ENCODE measurements at places on chromosomes 16 and 17.
A peak's percentile ranks its signal among the peaks of the same experiment; 100 is the strongest.

DNA sequence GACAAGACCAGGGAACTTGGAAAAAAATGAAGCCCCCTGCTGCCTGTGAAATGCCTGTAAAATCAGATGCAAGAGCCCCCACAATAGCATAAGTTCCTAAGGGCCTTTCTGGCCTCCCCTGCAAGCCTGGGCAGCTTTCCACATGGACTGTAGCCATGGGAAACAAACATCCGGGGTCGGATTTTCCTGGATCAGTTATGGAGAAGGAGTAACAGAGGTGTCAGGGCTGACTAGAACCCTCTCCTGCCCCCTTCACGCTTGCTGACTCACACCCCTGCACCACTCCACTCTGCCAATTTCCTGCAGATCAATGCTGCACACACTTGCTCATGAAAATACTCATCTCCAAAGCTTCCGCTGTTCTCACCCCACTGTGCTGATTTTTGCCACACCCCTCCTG is 258.6 kb downstream of the CBLN1 start:
- no peak for DNase-seq

DNA sequence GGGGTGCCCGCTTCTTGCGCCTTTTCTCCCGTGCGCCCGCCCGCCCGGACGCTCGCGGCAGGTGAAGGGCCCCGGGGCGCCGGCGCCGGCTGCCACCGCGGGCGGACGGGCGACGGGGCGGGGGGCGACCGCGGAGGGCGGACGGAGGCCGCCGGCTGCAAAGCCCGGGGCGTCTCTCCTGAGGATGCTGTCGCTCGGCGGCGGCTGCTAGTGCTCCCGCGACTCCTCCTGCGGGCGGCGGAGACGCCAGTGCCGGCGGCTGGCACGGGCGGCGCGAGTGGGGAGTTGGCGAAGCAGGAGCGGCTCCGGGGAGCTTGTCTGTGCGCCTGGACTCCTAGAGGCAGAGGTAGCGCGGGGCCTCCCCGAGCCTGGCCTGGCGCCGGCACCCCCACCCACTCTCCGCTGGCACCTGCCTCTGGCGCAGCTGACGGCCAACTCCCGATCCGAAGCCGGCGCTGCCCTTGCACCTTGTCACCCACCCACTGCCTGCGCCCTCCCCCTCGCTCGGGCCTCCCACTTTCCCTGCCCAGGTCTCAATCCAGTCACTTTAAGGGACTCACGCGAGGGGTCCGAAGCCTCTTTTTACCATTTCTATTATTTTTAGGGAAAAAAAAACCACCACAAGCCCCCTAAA is at the start of gene FAM20A:
FAM20A (minus strand) TSS at position 437 of the 634 bp plus-strand sequence. CDS start 701 bp downstream, outside the sequence.
- DNase-seq: peak; percentile 31

DNA sequence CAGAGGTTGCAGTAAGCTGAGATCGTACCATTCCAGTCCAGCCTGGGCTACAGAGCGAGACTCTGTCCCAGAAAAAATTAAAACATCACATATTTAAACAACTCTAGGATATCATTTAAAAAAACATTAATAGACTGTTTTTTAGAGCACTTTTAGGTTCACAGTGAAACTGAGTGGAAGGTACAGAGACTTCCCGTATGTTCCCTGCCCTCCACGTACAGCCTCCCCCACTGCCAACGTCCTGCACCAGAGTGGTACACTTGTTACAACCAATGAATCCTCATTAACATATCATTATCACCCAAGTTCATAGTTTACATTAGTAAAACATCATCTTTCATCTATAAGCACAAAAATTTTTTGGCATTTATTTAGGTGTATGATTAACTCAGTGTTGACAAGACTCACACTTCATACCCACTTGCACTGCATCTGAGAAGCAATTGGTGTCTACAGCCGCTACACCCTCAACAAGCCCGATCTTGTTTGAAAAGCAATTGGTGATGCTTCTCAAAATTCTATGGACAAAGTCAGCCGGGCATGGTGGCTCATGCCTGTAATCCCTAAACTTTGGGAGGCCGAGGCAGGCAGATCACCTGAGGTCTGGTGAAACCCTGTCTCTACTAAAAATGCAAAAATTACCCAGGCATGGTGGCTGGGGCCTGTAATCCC is 39.9 kb upstream of the STH start:
- DNase-seq: no peak

GRCh38 chr16:67199011-67199807 is at the start of gene ELMO3:
Gene ELMO3, plus strand, starts transcription at chr16:67199131. Its CDS starts 196 bp downstream, at chr16:67199327.
- no peak for DNase-seq

GRCh38 chr17:74737299-74738050 is 419 bp downstream of the RAB37 start:
- DNase-seq: no peak

DNA sequence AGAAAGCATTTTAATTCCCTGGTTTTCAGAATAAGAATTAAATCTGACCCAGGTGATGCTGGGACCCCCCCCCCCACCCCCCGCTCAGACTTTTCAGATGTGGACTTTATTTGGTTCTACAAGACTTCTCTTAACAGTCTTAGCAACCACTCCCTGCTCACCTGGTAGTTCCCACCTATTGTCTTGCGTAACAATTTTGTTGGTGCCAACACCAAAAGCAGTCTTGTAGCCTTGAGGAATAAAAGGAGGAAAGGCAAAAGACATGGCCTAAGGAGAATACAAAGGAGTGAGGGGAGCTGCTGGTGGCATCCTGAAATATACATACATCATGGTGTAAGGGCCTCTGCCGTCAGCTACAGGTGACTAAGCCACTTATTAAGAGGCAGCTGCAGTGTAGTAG is 5.0 kb downstream of the TTLL6 start:
- no peak for DNase-seq

DNA sequence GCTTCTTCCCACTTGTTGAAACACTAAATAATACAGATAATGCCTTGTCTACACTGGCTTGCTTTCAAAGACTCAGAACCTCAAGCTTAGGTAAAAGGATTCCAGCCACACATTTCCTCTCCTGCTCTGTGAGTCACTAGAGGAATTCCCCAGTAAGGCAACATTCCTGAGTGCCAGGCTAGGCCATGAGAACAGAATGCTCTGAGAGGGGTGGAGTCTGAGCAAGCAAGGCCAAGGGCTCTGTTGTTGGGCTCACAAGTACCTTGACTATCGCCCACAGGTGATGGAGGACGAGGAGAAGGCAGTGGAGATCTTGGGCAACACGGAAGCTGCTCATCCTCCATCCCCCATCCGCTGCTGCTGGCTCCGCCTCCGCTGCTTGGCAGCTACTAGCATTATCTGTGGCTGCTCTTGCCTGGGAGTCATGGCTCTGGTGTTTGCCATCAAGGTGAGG is 6.7 kb upstream of the PHKG2 start:
- DNase-seq: no peak

DNA sequence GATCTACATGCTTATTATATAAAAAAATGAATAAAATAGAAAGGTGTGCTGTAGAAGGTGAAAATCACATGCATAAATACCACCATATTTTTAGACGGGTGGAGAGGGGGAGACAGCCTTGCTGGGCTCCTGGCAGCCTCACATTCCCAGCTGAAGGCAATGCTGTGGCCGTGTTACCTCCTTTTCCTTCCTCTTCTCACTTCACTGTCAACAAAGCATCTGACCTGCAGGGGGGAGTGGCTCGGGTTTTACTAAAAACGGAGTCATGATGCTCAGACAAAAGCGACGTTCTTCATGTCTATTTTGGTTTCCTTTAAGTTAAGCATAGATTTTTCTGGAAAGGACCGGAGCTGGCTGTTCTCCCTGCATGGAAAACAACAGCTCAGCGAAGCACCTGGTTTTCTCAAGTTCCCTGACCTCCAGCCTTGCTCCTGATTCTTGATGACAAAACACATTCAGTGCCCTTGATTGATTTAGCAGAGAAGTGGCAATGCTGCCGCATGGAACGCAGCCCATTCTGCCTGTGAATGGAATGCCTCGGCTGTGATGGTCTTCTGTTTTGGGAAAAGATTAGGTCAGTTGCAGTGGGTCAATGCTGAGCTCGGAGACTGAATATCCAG is 5.5 kb upstream of the RPTOR start:
- no peak for DNase-seq

- no peak for DNase-seq
Measured at GRCh38 chr16:47887496-47887895, 268.3 kb downstream of the ABCC12 start.

DNA sequence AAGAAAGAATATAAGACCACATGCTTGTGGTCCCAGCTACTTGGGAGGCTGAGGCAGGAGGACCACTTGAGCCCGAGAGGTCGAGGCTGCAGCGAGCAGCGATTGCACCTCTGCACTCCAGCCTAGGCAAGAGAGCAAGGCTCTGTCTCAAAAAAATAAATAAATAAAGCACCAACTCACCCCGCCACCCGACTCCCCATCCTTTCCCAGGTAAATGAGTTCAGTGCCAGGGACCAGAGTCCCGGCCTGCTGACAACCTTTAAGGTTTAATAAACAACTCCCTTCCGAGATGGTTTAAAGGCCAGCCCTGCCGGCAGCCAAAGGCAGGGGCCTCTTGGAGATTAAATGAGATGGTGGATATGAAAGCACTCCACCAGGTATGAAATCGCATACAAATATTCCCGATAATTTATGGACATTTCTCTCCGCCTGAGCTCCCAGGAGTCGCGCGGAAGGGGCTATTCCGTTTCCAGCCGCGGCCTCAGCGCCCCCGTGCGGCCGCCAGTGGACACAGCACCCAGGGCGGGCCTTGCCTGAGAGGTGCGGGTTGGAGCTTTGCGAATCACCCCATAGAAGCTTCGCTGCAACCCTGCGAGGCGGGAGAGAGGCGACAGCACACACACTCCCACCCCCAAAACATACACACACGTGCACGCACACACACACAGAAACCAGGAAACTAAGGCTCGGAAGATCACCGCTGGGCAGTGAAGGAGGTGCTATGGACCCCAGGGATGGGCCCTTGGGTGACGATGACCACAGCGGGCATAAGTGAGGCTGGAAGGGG is 4.0 kb upstream of the RPL38 start:
- DNase-seq: peak; percentile 75

DNA sequence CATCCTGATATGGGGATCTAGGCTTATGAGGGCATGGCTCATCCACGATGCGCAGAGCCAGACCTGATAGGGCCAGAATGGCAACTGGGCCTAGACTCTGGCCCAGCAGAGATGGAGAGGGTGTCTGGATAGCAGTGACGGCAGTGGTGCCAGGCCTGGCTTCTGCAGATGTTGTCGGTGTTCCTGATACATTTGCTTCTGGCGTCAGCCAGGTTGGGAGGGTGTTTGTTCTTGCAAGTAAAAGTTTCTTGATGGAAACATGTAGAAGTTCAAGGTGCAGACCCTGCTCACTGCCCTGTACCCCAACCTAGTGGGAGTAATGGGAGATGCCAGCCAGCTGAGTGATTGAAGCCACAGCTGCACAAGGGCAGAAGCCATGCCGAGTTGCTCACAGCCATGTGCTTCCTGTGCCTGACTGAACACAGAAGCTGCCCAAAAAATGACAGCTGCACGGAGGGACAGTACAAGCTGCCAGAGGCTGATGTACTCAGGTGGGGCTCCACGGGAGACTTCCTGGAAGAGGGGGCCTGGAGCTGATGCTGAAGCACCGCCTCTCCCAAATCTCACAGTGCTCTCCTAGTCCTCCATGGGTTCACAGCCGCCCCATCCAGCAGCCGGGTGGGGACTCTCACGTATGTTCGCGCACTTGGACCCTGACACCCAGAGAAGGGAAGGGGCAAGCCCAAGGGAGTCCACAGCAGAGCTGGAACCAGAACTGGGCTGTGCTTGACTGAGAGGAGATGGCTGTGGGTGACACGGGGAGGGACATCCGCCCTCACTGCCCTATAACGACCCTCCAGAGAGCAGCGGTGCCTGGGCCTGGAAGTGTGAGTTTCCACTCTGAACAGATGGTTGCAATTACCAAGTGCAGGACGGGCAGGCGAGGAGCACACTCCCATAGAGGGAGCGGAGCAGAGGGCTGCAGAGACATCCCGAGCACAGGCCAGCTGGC is 78.7 kb downstream of the N4BP1 start:
- DNase-seq: no peak

DNA sequence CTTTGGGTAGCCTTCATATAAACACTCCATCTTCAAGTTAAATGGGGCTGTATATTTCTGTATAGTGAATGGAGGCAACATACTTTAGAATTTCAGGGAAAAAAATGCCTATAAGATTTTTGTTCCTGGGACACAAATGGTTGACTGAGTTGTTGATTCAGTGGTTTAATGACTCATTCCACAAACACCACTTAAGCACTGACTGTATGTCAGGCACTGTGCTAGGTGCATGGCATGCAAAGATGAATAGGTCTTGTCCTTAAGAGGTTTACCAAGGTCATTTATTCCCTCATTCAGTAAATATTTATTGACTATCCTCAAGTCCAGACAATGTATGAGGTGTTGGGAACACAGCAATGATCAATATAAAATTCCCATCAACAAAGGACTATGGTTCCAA is 417.1 kb downstream of the CA10 start:
- DNase-seq: no peak

DNA sequence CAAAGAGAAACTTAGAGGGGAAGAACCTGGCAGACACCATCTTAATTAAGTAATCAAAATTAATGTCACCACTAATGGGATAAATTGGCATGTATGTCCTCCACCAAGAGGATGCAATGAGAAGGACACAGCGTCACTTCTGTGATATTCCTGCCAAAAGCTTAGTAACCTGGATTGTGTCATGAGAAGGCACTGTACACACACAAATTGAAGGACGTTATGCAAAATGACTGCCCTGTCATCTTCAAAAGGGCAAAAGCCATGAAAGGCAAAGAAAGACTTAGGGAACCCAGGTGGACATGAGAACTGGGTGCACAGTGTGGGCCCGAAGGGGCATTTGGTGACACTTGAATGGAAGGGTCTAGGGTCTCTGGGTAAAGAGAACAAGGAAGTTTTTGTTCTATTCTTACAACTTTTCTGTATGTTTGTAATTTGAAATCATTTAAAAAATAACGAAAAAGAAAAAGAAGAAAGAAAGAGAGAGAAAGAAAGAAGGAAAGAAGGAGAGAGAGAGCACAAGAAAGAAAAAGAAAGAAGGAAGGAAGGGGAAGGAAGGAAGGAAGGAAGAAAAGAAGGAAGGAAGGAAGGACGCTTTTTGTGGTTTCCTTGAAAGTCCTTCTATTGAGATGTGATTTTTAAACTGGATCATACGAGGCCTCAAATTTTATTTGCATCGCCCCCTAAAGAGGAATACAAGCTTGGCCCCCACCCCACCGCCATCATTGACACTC is 4.0 kb upstream of the APOH start:
- no peak for DNase-seq

DNA sequence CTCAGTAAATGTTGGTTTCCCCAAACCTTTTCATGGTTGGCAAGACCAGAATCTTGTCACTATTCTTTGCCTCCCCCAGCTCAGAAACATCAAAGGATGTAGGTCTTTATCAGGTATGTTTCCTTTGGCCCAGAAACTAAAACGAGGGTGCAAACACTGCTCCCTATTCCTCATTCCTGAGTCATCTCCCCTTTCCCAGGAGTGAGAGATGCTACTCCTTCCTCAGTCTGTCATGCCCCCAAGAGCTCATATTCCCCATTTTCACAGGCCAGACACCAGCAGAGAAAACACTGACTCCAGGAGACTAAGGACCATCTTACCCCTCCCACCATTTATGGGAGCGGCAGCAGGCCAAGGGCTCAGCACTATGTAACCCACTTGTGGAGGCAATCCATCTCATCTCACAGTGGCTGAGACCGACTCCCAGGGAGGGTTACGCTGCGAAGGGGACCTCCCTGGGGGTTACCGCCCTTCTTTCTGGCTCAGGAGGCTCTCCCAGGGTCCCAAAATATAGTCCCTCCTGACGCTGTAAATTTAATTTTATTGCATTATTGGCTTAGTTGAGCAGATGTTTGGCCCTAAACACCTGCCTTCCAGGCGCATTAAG is 1.5 kb downstream of the GEMIN4 start:
- no peak for DNase-seq

- peak; percentile 57 for DNase-seq
Measured at GRCh38 chr17:45784741-45785479, 790 bp downstream of the CRHR1 start.

- DNase-seq: peak; percentile 10
Measured at GRCh38 chr17:33927732-33928133, 327.4 kb upstream of the CCL2 start.

- no peak for DNase-seq
Measured at GRCh38 chr16:920717-921116, 50.1 kb downstream of the LMF1 start.
